ENCODE measurements at places on chromosomes 2 and 18. TPM values are rescaled to one million over a fixed set of nuclear protein-coding genes. Genes with fewer than 3 reads are reported as not detected.

ONECUT2 gene
- not detected for total RNA-seq

UGT1A7 gene
- total RNA-seq: 4.9 TPM

- DNase-seq: no peak
These were observed 78.5 kb upstream of the ALPP start for GRCh38 chr2:232299927-232300674.

DNA sequence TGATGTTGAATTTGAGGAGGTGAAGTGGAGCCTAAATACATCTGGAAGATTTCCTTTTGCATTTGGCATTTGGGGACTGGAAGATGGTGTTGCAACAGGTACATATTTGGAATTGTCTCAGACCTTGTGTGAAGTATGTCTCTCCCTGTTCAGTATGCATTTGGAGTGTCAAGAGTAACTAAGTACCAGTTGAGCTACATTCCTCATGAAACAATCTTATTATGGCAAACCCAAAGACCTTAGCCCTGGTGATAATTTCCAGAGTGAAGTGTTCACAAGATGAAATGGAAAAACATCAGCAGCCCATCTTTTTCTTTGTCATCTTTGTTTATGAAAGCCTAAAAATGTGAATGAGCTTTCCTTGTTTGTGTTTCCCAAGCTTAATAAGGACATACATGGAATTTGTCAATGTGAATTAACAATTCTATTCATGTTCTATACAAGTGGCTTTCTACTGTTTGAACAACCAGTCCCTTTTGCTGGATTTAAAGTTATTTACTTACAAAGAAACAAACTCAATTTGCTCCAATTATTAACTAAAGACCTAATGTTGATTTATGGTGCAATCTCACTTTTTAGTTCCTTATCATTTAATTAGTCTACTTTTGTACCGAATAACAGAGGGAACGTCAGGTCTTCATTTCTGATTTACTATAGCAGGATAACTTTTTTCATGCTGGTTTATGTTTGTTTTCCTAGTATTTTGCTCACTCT is 42.1 kb upstream of the PPP1R1C start:
- no peak for DNase-seq

RAD51AP2 gene
- 0.25 TPM for total RNA-seq

GRCh38 chr2:223093436-223094241 is 41.6 kb downstream of the KCNE4 start:
- DNase-seq: peak; percentile 84

- no peak for DNase-seq
These were observed 30.1 kb downstream of the IMPA2 start for GRCh38 chr18:12011199-12011956.

DNA sequence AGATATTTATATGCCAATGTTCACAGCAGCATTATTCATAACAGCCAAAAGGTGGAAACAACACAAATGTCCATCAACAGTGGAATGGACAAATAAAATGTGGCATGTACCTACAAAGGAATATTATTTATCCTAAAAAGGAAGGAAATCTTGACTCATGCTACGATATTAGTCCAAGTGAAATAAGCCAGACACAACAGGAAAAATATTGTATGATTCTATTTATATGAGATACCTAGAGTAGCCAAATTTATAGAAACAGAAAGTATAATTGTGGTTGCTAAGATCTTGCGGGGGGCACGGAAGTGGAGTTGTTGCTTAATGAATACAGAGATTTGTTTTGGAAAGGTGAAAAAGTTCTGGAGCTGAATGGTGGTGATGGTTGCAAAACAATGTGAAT is 33.0 kb upstream of the CCDC150 start:
- DNase-seq: no peak

DUSP19 gene
- 1.7 TPM for total RNA-seq

FLACC1 gene
- total RNA-seq: 0.74 TPM

GRCh38 chr2:120770176-120770575 is 34.5 kb downstream of the GLI2 start:
- DNase-seq: no peak

HADHB gene
- 127 TPM for total RNA-seq

- no peak for DNase-seq
These were observed 36.7 kb downstream of the PROC start for GRCh38 chr2:127454595-127455565.

DNA sequence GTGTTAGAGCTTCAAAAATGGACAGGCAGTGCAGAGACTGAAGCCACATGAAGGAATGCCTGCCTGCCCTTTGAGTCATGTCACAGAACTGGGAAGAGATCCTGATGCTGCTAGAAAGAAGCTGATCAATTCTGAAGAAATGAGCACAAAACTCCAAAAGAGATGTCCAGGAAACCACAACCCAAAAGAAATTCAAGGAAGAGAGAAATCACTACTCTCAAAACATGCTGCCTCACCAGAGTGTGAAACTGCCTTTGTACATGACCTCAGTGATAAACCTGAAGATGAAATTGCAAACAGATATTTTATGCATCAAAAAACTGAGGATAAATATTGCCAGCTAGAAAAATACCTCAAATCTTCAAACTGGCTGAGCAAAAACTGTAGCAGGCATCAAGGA is 20.5 kb downstream of the USP40 start:
- DNase-seq: no peak

- DNase-seq: no peak
These were observed 49.9 kb upstream of the RNU4ATAC start for GRCh38 chr2:121480826-121481225.

FOXD4L1 gene
- not detected for total RNA-seq

- no peak for DNase-seq
These were observed 542.1 kb downstream of the PID1 start for GRCh38 chr2:228728961-228729360.

GRCh38 chr2:172333235-172333977 is 94.0 kb upstream of the ITGA6 start:
- DNase-seq: no peak

- no peak for DNase-seq
These were observed 36.6 kb upstream of the SIGLEC15 start for GRCh38 chr18:45788861-45789260.

E2F6 gene
- 9.1 TPM for total RNA-seq

- no peak for DNase-seq
These were observed 401.5 kb downstream of the FBXO15 start for GRCh38 chr18:73746101-73746500.

PARD3B gene
- 12.3 TPM for total RNA-seq

PRKAG3 gene
- total RNA-seq: not detected

OXER1 gene
- 1.2 TPM for total RNA-seq

GPR45 gene
- not detected for total RNA-seq

- no peak for DNase-seq
These were observed 510.4 kb upstream of the CNTNAP5 start for GRCh38 chr2:123514613-123515207.

DNA sequence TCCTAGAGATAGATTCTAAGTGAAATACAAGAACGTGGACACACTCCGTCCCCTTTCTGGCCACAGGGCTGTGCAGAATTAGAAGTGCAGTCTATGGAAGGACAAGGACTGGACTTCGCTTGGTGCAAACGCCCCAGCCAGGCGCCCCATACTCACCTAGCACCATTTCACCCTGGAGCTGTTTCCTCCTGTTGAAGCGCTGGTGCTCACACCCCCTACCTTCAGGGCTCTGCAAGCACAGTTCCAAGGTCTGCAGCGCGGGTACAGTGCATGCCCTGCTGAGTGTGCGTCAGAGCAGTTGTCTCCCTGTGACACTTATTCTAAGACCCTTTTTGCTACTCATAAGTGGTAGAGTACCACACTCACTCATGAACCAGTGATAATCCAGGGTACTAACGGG is 3.0 kb downstream of the HPCAL1 start:
- no peak for DNase-seq

MC5R gene
- 0.74 TPM for total RNA-seq

DNA sequence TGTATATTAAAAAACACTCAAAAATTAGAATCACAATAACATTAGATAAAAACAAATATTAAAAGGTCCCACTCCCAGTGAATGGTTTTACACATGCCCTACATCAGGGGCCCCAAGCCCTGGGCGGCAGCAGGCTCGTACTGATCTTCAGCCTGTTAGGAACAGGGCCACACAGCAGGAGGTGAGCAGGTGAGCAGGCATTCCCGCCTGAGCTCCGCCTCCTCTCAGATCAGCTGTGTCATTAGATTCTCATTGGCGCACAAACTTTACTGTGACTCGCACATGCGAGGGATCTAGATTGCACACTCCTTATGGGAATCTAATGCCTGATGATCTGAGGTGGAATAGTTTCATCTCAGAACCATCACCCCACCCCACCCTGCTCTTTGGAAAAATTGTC is 74.2 kb downstream of the MBD2 start:
- DNase-seq: no peak

- DNase-seq: no peak
These were observed 172.8 kb downstream of the VAPA start for GRCh38 chr18:10086458-10087210.

DNA sequence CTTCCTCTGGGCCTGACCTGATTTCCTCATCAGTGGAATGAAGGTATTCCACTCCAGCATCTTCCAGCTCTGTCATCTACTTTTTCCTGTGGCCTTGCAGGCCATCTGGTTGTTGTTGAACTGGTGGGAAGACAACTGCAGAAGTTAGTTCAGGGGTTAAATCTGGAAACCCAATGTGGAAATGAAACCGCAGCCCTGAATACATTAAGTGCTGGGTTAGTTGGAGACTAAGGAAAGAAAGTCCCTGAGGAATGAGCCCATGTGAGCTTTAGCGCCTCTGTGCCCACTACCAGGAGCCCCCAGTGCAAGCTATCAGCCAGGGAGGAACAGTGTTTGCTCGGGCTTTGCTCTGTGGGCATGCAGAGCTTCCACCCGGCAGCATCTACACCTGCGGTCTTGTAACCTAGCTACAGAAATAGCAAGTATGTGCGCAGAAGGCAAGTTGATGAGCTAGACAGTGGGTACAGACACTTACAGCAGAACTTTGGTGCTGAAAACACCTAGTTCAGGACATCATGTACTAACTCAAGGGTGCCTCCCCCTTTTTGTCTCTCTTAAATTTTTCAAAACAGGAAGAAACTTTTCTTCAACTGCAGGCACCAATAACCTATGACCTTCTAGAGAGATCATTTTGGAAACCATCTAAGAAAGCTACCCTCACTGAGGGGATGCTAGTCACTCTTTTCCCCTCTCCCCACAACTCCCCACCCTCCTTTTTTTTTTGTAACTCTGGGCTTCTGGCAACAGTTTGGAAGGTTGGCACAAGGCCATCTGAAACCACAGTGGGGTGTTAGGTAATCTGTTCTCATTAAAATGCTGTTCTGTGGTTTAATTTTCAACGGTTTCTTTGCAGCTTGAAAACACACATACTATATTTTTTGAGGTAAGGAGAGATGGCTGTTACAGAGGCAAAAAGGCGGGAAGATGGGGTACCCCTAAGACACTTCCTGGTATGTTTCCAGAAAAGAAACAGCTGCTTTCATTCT is 18.3 kb upstream of the CXCR4 start:
- no peak for DNase-seq

GRCh38 chr18:70455731-70456130 is 166.9 kb downstream of the SOCS6 start:
- DNase-seq: no peak

CIB4 gene
- not detected for total RNA-seq

- no peak for DNase-seq
These were observed 2.1 kb upstream of the MAP3K2 start for GRCh38 chr2:127389778-127390435.

- DNase-seq: no peak
These were observed 20.4 kb downstream of the TGFBRAP1 start for GRCh38 chr2:105309147-105309545.

DNA sequence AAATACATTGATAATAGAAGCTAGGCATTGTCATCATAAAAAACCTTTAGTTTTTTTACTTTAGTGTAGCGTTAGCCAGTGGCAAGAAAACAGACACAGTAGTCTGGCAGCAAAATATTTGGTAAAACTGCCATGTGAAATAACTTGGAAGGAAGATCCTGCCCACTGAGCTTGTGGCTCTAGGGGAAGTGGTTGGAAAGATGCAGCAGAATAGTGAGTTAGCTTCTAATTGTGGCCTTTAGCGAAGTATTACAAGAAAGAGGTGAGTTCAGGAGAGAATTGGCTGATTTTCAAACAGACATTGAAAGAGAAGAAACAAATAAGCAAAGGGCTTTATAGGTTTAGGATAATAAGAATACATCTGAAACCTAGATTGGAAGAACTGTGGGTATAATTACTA is 1887.8 kb upstream of the CELF4 start:
- no peak for DNase-seq

CAVIN2 gene
- total RNA-seq: 50.6 TPM

DNA sequence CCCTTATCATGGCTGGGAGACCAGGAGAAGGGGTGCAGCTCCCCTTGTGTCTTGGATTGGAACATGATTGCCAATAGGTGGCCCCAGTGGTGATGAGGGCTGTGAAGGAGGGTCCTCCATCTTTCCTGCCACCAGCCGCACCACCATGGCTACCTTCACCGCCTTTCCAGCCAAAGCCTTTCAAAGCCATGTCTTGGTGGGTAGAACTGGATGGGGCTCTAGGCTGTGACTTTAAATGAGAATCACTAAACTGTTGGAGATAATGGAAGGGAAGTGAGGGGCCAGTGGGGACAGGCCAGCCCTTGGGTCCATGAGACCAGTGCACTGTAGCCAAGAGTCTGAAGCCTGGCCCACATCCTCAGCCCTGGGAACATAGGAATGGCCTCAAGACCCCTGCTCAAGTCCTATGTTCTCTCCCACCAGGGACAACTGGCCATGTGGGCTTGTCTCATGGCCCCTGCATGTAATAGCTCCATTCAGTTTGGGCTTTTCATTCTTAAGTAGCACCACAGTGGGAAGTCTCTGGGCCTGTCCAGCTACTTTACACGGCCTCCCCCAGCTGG is 345.7 kb downstream of the DYSF start:
- DNase-seq: no peak

GRCh38 chr2:505941-506340 is 171.3 kb downstream of the TMEM18 start:
- DNase-seq: no peak

DNA sequence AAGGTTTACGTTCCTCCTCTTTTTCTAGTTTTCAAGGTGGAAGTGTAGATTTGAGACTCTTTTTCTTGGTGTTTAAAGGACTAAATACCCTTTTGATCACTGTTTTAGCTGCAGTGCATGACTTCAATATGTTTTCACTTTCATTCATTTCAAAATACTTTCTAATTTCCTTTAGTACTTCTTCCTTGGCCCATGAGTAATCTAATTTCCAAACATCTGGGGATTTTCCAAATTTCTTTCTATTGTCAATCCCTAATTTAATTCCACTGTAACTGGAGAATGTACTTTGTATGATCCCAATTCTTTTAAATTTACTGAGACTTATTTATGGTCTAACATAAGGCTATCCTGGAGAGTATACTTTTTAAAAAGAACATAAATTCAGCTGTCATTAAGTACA is 3.8 kb upstream of the RHBDD1 start:
- DNase-seq: no peak

GRCh38 chr18:7071600-7071999 is 46.0 kb downstream of the LAMA1 start:
- DNase-seq: no peak

GRCh38 chr18:4200399-4200798 is 254.7 kb downstream of the DLGAP1 start:
- DNase-seq: no peak
